ENCODE measurements at places on chromosomes 11 and 22.

DNA sequence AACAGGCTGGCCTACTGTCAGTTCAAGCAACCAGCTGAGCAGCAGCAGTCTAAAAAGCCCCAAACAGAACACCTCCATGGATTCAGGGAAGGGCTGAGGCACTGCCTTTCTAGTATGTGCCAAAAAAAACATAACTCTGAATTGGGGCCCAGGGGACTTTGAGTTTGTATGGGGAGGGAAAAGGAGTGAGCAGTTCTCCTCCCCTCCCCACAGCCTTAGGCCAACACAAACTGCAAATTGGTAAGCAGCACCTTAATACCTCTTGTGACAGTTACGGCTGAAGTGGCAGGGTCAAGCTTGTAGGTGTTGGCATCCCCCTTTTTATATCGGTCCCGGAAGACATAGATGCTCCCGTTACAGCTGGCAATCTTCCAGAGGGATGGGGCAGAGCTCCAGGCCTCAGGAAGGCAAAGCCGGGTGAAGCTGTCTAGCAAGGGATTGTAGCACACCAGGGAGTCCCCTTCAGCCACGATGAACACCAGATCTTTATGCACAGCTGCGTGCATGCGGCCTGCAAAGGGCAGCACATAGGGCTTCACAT lies 6.0 kb downstream of the KBTBD4 start:
- no peak for DNase-seq

- DNase-seq = no peak
These were observed 1162.6 kb upstream of the TENM4 start for GRCh38 chr11:80603472-80603871.

DNA sequence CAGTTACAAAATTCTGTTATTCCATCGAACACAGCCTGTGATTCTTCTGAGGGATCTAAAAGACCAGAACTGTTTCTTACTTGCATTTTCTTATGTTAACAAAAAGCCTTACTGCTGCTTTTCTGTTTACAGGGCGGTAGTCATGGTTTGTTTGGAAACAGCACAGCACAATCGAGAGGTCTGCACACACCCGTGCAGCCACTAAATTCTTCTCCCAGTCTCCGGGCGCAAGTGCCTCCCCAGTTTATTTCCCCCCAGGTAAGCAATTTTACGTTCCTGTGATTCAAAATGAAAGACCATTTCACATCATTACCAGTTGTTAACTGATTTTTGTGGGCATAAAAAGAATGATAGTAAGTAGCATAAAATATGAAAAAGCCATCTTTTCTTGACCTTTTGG lies 60.8 kb upstream of the ADSL start:
- DNase-seq = no peak

GRCh38 chr11:125649465-125650166 lies 24.7 kb downstream of the CHEK1 start:
- DNase-seq = no peak

- DNase-seq = no peak
These were observed 3.3 kb downstream of the C2CD2L start for GRCh38 chr11:119110439-119110838.

DNA sequence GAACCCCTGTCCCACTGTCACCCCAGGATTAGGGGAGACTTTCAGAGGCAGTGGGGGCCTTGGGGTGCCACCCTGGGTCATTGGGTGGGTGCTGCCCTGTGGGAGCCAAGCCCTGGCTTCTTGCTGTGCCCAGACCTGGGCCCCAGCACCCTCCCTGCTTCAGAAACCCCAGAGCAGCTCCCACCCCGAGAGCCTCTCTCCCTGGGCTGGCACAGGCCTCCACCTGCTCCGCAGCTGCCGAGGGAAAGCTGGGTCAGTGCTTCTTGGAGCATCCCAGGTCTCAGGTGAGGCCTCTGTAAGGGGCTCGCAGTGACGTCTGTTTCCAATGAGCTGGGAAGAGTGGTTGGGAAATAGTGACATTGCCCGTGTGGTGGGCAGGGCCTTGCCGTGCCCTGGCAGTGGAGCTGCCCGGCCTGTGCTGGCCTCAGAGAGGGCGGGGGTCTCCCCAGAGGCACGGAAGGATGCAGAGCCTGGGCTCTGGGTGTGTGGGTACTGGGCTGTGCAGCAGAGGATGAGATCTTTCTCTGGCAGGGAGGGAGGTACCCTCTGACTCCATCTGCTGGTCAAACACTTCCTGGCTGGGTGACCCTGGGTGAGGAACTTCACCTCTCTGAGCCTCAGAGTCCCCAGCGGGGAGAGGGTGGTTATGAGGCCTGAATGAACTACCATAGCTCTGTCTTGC lies 23.0 kb downstream of the C22orf23 start:
- no peak for DNase-seq

DNA sequence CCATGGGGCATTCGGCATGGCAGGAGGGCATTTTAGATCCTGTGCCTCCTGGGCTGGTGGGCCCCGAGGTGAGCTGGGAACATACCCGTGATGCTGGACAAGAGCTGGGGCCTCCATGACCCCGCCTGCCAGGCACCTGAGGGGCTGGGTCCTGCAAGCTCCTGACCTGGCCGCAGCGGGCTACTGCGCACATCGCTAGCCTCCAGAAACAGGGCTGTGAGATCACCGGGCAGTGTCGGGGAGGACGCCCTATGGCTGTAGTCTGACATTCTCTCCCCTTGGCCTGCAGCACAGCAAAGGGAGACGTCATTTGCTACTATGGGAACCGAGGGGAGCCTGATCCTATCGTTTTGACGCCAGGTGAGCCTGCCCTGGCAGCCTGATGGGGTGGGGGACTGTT lies 24.4 kb upstream of the DGCR8 start:
- DNase-seq = no peak

DNA sequence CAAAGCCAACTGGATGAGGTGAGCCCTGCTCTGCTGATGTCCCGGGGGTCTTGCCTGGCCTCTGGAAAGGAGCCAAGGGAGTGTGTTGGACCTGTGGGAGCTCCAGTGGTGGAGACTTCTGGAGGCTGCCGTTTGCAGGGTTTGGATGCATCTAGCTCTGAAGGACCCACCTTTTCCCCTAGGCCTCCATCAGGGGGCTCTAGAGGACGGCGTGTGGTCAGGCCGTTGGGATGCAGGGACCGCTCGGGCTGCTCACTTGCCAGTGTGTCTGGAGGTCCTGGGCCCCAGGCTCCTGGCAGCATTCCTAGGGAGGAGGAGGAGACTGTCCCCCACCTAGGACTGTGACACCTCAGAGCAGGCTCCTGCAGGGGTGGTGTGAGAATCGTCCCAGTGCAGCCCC lies 58.3 kb downstream of the PRDM11 start:
- no peak for DNase-seq

DNA sequence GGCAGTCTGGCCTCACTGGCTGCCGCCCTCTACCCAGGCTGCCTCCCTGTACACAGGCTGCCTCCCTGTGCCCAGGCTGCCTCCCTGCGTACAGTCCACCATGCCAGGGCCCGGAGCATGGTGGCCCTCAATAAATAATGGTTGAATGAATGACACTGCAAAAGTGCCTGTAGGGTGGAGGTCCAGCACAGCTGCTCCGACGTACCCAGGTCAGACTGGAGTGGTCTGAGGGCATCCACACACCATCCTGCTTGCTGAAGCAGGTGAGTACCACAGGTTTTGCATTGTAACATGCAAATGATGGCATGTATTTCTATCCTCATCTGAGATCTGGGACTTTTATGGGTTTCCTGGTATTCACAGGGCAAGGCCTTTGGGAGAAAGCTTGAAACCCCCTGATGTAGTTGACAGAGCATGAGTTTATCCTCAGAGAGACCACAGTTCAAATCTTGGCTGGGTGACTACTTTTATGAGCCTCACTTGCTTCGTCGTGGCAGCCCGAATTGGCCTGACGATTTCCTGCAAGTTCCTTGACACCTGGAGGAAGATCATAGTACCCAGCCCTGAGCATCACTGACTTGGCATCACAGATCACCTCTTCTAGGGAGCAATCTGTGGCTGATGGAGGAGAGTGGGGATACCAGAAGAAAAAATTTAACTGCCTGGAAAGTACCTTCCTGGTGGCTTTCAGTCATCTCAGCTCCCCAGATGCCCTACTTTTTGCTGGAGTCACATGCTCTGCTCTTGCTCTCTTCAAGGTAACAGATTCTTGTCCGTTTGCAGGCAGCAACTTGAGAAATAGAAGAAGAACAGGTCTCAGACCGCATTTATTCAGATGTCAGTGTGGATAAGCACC lies 16.0 kb upstream of the CYB5R3 start:
- no peak for DNase-seq

GRCh38 chr22:36765943-36766450 lies 9.9 kb downstream of the IFT27 start:
- DNase-seq = no peak

- DNase-seq = no peak
These were observed 81.6 kb downstream of the TEAD1 start for GRCh38 chr11:12755510-12756453.

DNA sequence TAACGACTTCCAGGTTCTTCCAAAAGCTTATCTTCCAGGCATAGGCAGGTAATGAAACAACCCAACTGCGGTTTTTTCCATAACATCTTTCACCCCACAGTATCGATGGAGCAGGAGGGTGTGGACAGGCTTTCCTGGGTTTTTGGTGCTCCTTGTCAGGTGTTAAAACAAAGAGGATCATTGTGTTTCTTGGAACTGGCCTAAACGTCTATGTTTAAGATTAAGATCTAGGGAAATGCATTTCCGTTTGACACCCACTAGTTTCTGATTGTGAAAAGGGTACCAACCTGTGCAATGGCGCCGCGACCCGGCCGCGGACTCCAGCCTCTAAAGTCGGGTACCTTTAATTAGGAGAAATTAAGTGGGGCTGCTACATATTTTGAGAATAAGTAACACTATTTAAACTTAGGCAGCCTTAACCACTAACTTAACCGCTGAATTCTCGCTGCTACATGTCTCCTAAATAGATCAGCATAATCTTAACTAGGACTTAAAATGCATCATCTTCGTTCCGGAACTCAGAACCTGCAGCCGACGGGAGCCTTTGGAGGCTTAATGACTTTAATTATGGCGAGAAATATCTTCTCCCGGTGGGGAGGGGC lies 31.5 kb downstream of the C22orf31 start:
- no peak for DNase-seq

GRCh38 chr11:121586750-121587149 lies 134.0 kb upstream of the SORL1-AS1 start:
- no peak for DNase-seq

GRCh38 chr22:42957958-42958357 lies 57.0 kb downstream of the PACSIN2 start:
- no peak for DNase-seq

GRCh38 chr11:106961048-106961447 lies 57.2 kb downstream of the GUCY1A2 start:
- DNase-seq = no peak

- DNase-seq = no peak
These were observed 8.1 kb downstream of the P2RX6 start for GRCh38 chr22:21022955-21023614.

All from stimulated activated CD4-positive, alpha-beta T cell treated with anti-CD3 and anti-CD28 coated beads, Interleukin-2, amount 100 ng/mL, for 48 hours (primary cell).